ENCODE measurements at places on chromosomes 12 and 14. TPM values are rescaled to one million over a fixed set of nuclear protein-coding genes. Genes with fewer than 3 reads are reported as not detected.

DNA sequence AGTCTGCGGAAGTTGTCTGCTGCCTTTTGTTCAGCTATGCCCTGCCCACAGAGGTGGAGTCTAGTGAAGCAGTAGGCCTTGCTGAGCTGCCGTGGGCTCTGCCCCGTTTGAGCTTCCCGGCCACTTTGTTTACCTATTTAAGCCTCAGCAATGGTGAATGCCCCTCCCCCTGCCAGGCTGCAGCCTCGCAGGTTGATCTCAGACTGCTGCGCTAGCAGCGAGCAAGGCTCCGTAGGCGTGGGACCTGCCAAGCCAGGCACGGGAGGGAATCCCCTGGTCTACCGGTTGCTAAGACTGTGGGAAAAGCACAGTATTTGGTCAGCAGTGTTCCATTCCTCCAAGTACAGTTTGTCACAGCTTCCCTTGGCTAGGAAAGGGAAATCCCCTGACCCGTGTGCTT lies 143.6 kb downstream of the DYRK2 start:
- peaks cover 9% of the 10 kb centered on the region for H3K4me1 ChIP-seq
- peaks cover 2% of the 10 kb centered on the region for H3K36me3 ChIP-seq
- H3K27me3 ChIP-seq: no peaks in the 10 kb centered on the region
- no peak for DNase-seq
- H3K4me3 ChIP-seq: no peak overlapping the region

- H3K27me3 ChIP-seq: no peaks in the 10 kb centered on the region
- no peak overlapping the region for H3K4me3 ChIP-seq
- no peaks in the 10 kb centered on the region for H3K4me1 ChIP-seq
- no peak overlapping the region for H3K27ac ChIP-seq
- H3K36me3 ChIP-seq: peaks cover 6% of the 10 kb centered on the region
- DNase-seq: no peak
Measured at GRCh38 chr12:39779768-39780340, 160.3 kb upstream of the ABCD2 start.

EXOC3L4 gene
- not detected for total RNA-seq

GRCh38 chr12:104410326-104410725 lies 46.4 kb upstream of the CHST11 start:
- peaks cover 4% of the 10 kb centered on the region for H3K27me3 ChIP-seq
- H3K36me3 ChIP-seq: peaks cover 1% of the 10 kb centered on the region
- DNase-seq: no peak
- H3K4me1 ChIP-seq: peaks cover 9% of the 10 kb centered on the region
- no peak overlapping the region for H3K4me3 ChIP-seq

OR2AP1 gene
- total RNA-seq: not detected

DNA sequence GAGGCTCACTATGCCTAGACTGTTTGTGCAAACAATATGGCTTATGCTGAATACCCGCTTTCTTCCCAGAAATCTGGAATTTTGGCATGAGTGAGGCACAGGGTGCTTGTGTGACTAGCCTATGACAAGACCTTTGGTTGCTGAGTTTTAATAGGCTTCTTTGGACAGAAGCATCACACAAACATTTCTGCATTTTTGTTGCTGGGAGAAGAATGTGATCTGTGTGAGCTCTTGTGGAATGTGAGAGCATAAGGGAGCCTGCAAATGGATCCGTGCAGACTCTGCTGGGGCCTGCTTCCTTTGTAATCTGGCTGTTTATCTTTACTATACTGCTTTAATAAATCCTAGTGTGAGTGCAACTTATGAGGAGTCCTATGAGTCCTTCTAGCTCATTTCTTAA lies 83.0 kb upstream of the ZDHHC17 start:
- H3K36me3 ChIP-seq: no peaks in the 10 kb centered on the region
- H3K27me3 ChIP-seq: no peaks in the 10 kb centered on the region
- H3K4me3 ChIP-seq: no peak overlapping the region
- H3K27ac ChIP-seq: no peak overlapping the region
- H3K4me1 ChIP-seq: peaks cover 5% of the 10 kb centered on the region
